ENCODE measurements at places on chromosomes 4 and X. TPM values are rescaled to one million over a fixed set of nuclear protein-coding genes. Genes with fewer than 3 reads are reported as not detected.

- no peak for DNase-seq
Measured at GRCh38 chr4:94877973-94878372, 120.2 kb downstream of the BMPR1B start.

DNA sequence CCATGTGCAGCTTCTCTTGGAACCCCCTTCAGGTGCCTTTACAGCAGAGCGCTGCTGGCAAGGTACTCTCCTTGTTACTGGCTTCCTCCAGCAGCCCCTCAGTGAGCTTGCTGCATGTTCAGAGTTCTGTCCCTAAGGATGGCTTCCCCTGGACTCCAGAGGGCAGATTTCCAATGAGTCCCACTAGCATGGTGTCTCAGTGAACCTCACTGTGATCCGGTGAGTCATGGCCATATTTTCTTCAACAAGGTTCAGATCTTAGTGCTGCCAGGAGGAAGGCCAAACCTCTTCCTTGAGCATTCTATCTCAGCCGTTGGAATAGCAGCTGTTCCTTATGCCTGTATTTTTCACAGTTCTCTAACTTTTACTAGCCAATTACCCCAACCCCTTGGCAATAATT, 98.8 kb downstream of the CASK start:
- DNase-seq, result peak; percentile 6

DNA sequence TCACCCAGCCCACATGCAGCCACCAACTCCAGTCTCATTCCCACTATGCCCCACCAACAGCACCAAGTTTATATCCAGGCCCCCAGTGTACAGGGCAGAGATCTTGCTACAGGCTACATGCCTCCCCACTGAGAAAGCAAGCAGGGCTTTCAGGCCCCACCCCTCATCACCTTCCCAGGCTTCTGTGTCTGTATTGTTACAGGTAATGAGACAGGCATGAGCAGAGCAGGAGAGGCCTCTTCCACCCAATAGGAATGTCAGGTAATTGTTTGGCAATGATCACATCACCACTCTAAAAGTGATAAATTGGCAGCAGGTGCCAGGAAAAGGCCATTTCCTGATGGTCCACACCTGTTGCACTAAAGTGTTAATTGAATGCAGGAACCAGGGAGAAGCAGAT, 102.5 kb downstream of the ZNF518B start:
- no peak for DNase-seq

DNA sequence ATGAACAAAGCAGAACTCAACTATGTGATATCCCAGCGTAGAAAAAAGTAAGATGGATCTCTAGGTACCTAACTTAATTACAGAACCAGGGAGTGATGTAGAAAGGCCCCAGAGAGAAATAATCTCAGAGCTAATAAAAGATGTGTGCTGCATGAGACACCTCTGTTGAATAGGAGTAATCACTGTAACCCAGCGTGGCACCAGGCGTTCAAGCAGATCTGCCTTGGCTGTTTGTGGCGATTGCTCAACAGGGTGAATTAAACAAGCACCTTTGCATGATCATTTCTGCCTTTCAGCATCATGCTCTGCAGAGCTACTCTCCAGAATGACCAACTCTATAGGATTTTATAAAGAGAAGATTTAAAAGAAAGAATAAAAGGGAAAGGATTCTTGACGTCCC, 81.7 kb upstream of the KCNIP4 start:
- DNase-seq, result peak; percentile 70

DNA sequence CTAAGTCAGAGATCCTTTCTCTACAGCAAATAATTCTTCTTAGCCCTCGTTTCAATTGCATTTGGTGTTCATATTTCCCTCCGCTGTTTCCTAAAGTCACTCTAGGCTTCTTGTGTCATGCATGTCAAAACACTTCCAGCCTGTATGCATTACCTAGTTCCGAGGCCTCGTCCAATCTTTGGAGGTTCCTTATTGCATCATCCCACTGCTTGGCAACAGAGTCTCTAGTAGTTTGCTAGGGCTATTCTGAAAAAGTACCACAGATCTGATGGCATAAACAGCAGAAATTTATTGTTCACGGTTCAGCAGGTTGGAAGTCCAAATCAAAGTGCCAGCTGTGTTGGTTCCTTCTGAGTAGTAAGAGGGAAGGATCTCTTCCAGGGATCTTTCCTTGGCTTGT, 5.9 kb downstream of the H2BW2 start:
- no peak for DNase-seq

GRCh38 chr4:87542734-87543312, 13.6 kb upstream of the SPARCL1 start:
- no peak for DNase-seq

Gene ZNF630
- not detected for total RNA-seq

Gene FAM193A
- total RNA-seq, result 14.5 TPM

- DNase-seq, result no peak
Measured at GRCh38 chrX:119539872-119540271, 25.3 kb downstream of the STEEP1 start.

GRCh38 chr4:143921181-143921580, 15.8 kb upstream of the GYPE start:
- DNase-seq, result no peak

Gene FREM3
- not detected for total RNA-seq

GRCh38 chr4:24059839-24060238, 170.0 kb upstream of the PPARGC1A start:
- DNase-seq, result no peak

Gene FGA
- not detected for total RNA-seq

DNA sequence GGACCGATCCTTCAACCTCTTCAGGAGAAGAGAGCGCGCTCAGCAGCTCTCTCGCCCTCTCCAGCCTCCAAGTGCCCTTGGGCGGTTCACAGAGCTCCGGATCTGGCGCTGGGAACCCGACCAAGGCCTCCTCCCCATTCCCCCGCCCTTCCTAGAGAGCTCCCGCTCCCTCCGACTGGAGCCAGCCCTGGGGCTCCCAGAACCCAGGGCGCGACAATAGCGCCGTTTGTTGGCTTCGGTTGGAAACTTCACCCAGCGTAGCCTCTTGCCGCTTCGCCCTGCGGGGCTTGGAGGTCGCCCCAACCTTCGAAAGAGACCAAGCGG, 3.1 kb upstream of the SOX3 start:
- no peak for DNase-seq

DNA sequence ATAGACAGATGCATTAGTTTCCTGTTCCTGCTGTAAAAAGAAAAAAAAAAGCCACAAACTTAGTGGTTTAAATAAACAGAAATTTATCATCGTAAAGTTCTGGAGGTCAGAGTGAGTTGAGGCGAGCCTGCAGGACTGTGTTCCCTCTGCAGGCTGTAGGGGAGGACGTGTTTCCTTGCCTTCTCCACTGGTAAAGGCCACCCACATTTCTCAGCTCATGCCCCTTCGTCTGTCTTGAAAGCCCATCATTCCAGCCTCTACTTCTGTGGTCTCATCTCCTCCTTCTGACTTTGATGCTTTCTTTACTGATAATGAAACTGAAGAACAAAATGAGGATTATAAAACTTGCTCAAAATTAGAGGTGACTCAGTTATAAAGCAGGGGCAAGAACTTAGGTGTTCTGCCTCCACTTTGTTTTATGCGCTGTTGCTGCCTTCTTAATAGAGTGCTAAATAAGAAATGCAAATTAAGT, 143.0 kb downstream of the STIM2 start:
- no peak for DNase-seq

DNA sequence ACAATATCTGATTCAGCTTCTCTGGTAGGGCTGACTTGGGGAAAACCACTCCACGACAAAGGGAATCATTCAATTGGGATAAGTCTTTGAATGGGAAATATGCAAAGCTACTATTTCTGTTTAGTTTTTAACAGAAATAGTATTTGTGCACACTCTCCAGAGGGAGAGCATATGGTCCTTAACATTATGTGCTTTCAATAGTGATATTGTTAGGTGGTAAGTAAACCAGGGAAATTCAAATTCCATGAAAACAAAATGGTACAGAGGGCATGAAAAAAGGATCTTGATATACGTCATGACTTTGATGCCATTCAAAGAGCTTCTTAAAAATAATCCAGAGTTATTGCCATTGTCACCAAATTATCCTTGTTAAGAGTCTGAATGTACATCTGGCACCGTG, 47.1 kb upstream of the CITED1 start:
- DNase-seq, result no peak

Gene PPP1R3F
- total RNA-seq, result 2.5 TPM

Gene STATH
- not detected for total RNA-seq

Gene SLC2A9
- total RNA-seq, result not detected

GRCh38 chr4:87498446-87498900, 30.7 kb downstream of the SPARCL1 start:
- no peak for DNase-seq

DNA sequence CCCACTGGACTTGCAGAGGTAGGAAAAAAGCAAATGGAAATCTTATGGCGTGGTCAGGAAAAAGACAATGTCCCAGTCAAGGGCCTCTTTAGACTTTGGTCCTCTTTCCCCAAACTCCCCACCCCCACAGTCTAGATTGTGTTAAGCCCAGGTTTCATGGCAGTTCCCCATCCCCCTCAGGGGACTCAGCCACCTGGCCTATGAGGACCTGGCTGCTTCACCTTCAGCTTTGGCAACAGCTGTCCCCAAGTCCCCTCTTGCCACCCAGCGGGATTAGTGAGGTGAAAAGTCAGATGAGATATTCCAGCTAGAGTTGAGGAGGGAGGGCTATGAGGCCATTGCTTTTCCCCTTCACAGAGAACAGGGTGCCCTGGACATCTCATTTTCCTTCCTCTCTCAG, 457 bp downstream of the RIPPLY1 start:
- DNase-seq, result no peak

Gene TCEAL6
- total RNA-seq, result not detected

GRCh38 chrX:118503260-118504041, 7.8 kb downstream of the DOCK11 start:
- DNase-seq, result no peak

- DNase-seq, result peak; percentile 66
Measured at GRCh38 chrX:102712216-102712966, at the start of gene GPRASP2. GPRASP2 (plus strand) TSS chrX:102712448; CDS start chrX:102714870, 2,422 bp downstream.

Gene VEGFC
- total RNA-seq, result 0.14 TPM

DNA sequence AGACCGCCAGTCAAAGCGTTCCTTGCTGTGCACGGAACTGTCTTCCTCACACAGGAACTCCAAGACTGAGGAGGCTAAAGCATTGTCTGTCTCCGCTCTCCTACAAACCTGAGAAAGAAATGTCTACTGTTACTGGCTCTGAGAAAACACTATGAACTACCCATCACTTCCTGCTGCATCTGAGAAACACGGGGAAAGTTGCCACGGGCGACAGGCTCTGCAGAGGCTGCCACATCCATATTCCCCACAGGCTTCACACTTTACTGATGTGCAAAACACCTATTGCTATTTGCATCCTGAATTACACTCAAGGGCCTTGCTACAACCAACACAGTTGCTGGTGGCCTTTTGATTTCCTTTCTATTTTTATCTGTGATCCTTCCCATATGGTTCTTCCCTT, 59.0 kb downstream of the AFAP1 start:
- DNase-seq, result no peak

DNA sequence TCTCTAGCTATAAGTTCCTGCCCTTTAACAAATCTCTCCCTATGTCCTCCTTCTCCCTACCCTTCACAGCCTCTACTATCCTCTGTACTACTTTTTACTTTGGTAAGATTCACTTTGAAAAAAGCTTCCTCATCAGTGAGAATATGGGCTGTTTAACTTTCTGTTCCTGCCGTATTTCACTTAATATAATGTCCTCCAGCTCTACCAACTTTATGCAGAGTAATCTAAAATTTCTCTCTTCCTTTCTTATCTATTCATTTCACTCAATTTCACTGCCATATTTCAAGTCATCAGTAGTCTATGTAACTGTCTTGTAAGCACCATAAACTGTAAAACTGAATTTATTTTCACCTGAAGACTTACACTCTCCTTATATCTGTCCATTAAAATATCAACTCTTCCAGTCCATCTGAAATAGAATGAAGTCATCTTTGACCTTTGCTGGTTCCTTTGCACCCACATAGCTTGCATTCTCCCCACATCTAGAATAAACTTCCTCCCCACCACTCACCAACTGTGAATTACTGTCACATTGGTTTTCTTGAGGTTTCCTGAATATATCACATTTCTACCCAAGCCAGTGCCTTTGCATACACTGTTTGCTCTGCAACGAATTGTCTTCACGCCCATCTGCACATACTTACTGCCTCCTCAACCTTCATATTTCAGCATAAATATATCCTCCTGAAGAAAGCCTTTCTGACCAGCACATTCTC, 54.6 kb downstream of the ARAP2 start:
- DNase-seq, result no peak

GRCh38 chr4:20684852-20685763, 15.2 kb upstream of the PACRGL start:
- peak; percentile 25 for DNase-seq

Gene RENBP
- total RNA-seq, result 8.4 TPM

Gene ZXDA
- total RNA-seq, result 3.7 TPM

GRCh38 chrX:81378560-81378959, 176.7 kb downstream of the SH3BGRL start:
- DNase-seq, result no peak

DNA sequence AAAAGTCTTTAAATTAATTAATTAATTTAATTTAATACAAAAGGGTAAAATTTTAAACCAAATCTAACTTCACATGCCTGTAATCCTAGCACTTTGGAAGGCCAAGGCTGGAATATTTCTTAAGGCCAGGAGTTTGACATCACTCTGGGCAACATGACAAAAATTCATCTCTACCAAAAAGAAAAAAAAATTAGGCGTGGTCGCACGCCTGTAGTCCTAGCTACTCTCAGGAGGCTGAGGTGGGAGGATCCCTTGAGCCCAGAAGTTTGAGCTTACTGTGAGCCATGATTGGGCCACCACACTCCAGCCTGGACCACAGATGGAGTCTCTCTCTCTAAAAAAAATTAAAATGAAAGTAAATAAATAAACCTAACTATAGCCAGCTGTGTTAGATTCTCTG, 39.2 kb upstream of the ANTXR2 start:
- no peak for DNase-seq

DNA sequence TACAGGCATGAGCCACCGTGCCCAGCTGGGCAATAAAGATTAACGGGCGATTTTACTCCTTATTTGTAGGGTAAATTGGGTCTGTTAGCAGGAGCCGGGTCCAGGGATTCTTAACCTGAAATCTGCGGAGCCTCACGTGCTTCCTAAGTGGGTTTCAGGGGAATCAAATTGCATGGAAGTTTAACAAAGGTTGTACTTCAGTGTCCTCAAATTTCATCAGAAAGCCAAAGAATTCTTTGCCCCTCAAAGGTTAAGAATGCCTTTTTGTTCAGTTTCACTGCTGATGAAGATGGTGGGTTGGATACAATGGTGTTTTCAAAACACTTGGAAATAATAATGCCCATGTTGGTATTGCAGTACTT, 67.9 kb downstream of the AFF1 start:
- no peak for DNase-seq

Gene TRAM1L1
- total RNA-seq, result 0.92 TPM

GRCh38 chr4:15531792-15532191, 62.1 kb downstream of the CC2D2A start:
- DNase-seq, result no peak

Data from G401 (cell line).